Left forelimb (tissue), 1 donor: ENCODE measurements at places on chromosomes 7 and 10.
A peak's percentile ranks its signal among the peaks of the same experiment; 100 is the strongest.

DNA sequence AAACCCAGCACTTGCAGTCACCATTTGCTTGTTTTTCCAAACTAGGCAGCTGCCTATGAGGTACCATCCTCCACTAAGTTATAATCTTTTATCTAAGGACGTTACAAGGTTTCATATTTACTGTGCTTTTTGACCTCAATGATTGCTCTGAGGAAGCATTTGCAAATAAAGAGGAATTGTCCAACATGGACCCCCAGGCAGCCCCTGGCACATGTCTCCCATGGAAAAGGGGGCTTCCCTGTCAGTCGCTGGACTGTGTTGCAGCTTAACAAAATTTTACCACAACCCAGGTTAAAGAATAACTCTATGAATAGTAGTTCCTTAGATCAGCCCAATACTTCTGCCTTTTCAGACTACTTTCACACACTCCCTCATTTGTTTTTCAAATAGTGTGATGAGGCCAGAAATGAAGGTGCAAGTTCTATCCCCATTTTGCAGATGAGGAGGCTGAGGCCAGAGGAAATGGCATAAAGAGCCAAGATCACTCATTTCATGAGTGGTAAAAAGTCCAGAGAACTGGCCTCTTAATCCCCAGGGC is 52.8 kb upstream of the ZPBP start:
- DNase-seq: no peak

DNA sequence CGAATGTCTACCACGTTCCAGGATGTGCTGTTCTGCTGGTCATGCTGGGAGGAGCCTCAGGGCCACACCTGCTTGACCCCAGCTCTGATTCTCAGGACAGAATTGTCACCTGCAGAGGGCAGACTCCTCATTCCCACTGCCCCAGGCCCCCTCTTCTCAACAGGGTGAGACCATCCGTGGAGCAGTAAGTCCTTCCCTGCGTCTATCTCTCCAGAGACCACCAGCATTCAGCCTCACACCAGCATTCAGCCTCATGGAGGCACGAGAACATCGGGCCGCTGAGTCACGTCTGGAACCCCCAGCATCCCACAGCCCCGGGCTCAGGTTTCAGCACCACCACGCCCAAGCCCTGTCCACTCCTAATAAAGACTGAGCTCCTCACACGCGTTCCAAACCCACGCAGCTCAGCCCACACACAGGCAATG is 273.4 kb downstream of the DIP2C start:
- DNase-seq: no peak

GRCh38 chr7:27182861-27183681 is 2.0 kb downstream of the HOXA11 start:
- DNase-seq: peak; percentile 75

GRCh38 chr10:25565570-25565969 is 368.5 kb upstream of the MYO3A start:
- DNase-seq: no peak

GRCh38 chr7:37912756-37913155 is 3.9 kb downstream of the SFRP4 start:
- DNase-seq: no peak

GRCh38 chr7:111558991-111559390 is 3.3 kb downstream of the IMMP2L start:
- DNase-seq: no peak

GRCh38 chr10:126937026-126937425 is 31.8 kb downstream of the DOCK1 start:
- DNase-seq: no peak

DNA sequence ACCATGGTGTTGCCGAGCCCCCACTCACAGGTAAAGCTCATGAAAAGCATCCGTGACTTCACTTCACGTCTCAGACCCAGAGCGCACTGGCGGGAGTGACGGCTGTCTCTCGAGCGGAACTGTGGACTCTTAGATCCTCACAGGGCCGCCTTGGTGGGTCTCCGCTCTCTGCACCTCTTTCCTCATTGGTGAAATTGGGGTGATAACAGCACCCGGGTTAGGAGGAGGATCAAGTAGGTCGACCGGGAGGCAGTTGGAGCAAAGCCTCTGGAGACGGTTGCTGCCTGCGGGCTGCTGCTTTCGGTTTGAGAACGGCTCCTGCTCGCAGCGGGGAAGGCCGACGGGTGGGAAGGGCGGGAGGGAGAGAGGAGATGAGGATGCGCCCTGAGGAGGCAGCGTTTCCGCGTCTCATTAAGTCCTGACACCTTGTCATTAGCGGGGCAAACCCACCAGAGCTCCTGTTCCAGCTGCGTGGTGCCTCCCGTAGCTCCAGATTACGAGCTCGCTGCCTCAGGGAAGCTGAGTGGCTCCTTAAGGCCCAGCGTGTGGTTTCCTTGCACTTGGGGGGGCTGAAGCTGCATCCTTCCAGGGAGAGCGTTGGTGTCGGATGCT is 51.9 kb upstream of the CFAP46 start:
- no peak for DNase-seq

DNA sequence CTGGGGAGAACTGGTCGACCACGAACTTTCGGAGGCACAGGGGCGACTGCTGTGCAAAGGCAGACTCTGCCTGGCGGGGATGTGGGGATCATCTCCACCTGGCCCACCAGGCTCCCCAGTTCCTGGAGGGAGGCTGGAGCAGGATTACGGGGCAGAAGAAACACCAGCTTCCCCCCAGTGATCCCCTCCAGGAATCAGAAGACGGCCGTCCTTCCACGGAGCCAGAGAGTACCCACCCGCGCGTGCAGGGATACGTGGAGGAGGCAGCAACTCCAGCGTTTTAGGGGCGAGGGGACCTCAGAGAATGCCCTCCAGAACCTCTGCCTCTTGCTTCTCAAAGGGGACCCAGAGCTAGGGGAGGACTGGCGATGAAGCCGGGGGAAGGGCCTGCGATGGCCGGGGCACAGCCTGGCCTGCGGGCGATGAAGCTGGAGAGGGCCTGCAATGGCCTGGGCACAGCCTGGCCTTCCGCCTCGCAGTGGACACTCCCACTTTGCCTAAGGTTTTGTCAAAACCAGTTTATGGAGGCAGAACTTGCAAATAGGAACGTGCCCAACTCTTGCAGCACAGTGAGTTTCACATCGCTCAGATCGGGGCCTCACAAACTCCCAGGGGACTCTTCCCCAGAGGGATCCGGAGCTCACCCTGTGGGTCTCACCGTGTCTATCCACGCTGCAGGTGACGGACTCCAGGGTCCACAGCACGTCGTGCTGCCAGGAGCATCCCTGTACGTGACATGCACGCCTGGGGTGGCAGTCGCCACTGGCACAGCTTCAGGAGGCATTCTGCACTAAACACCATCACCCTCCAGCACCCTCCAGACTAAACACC is 77.9 kb upstream of the PDGFA start:
- no peak for DNase-seq

- DNase-seq: peak; percentile 87
Measured at GRCh38 chr10:27745732-27746396, at the start of gene MKX. MKX (minus strand) TSS chr10:27745819; CDS start chr10:27743415, 2,404 bp downstream.

GRCh38 chr7:90461219-90461618 is 8.2 kb upstream of the PTTG1IP2 start:
- no peak for DNase-seq

DNA sequence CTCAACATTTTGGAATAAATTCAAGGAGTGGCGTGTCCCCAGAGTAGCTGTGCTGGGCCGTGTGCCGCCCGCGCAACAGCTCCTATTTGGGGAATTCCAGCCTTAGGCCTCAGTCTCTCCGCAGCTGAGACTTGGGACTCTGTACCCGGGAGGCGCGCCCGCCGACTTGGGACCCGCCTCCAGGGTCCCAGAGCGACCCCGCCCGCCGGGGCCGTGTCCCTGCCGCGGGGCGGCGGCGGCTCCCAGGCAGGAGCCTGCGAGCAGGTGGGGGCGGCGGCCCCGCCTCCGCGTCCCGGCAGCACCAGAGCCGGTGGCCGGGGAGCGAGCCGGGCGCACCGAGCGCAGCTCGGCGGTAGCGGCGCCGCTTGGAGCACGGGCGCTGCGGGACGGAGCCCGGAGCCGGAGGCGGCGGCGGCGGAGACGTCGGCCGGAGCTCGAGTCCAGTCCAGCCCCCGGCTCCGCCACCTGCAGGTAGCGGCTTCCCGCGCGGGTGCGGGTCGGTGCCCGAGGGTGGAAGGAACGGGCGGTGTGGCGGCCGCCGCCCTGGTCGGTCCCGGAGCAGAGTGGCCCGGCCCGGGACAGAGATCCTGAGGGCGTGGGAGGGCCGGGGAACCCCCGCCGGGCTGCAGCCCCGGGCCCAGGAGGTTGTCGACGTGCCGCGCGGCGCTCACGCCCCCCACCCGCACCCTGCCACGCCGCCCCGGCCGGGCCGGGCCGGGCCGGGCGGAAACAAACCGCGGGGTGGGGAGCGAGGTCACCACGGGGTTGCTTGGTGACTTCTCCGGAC is at the start of gene WIPF3:
WIPF3 (plus strand) TSS at position 301 of the 787 bp plus-strand sequence. CDS start 28,217 bp downstream, outside the sequence.
- DNase-seq: no peak

DNA sequence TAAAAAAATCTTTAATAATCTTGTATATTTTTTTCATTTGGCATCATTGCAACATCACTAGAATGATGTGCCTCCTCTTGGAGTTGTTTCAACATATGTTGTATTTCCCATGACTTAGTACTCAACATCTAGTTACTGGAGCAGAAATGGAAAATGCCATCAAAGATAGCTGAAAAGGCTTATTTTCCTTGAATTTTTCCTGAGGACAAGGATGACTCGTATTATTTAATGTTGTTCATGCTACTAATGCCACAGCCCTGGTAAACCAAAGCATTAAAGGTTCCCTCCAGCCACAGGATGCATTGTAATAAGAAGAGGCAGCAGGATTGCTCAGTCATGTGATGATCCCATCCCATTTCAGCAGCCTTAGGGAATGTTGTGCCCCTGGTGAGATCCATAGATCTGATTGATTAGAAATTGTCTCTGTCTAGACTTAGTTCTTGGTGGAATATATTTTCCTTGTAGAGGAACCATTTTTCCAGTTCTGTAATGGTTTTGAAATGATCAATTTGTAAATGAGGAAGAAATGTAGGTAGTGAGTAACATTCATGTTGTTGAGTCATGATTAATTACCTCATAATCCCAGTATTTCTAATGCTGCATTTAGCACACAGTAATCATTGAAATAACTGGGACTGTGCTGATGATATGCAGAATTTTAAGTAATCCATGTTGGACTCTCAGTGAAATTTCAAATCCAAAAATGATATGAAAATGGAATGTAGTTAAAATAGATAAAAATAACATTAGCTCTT is 91.3 kb upstream of the SMIM30 start:
- no peak for DNase-seq
